ENCODE measurements at places on chromosomes 6 and 20.

DNA sequence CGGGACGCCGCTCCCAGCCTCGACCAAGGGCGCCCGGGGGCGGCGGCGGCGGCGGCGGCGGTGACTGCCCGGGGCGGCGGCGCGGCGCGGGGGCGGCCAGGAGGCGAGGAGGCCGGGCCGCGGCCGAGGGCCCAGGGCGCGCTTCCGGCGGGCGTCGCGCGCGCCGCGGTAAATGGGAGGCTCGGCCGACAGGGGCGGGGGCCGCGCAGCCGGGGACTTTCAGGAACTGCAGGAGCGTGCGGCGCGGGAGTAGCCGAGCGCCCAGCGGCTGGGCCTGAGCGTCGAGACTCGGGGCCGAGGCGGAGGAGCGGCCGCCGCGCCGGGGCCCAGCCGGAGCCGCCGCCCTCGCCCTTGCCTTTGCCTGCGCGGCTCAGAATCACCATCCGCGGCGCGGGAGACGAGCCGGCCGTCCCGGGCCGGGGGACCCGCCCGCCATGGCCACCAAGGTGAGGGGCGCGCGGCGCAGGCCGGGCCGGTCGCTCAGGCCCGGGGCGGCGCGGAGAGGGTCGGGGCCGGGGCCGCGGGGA, at the start of gene SNX9:
Gene SNX9 (plus strand): TSS at position 246 of the 527 bp plus-strand sequence. CDS start 189 bp downstream, at position 435.
- H3K36me3 ChIP-seq = peaks cover 11% of the 10 kb centered on the region
- H3K27me3 ChIP-seq = peaks cover 11% of the 10 kb centered on the region
- H3K4me1 ChIP-seq = peaks cover 33% of the 10 kb centered on the region
- H3K4me3 ChIP-seq = peak within 1 kb of the TSS; percentile 97
- peak within 1 kb of the TSS; percentile 98 for H3K27ac ChIP-seq
- peak; percentile 81 for DNase-seq

GRCh38 chr6:52210227-52210626, 24.1 kb downstream of the IL17A start:
- no peak for DNase-seq
- no peak overlapping the region for H3K4me3 ChIP-seq
- no peaks in the 10 kb centered on the region for H3K4me1 ChIP-seq
- H3K27me3 ChIP-seq = peaks cover 7% of the 10 kb centered on the region
- H3K27ac ChIP-seq = no peak overlapping the region

- DNase-seq = peak; percentile 5
- no peak overlapping the region for H3K27ac ChIP-seq
- no peaks in the 10 kb centered on the region for H3K36me3 ChIP-seq
- no peaks in the 10 kb centered on the region for H3K4me1 ChIP-seq
- no peak overlapping the region for H3K4me3 ChIP-seq
Observed at GRCh38 chr6:38503032-38503773, 136.5 kb downstream of the BTBD9 start.

DNA sequence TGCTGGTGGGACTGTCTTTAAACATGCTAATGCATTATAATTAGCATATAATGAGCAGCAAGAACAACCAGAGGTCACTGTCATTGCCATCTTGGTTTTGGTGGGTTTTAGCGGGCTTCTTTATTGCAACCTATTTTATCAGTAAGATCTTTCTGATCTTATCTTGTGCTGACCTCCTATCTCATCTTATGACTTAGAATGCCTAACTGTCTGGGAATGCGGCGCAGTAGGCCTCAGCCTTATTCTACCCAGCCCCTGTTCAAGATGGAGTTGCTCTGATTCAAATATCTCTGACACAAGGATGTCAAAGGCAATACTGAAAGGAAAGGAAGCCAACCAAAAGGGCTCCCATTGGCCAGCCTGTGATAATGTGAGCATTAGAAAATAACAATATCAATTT, 29.8 kb upstream of the SEC63 start:
- no peak overlapping the region for H3K27ac ChIP-seq
- H3K36me3 ChIP-seq = no peaks in the 10 kb centered on the region
- no peak for DNase-seq
- no peaks in the 10 kb centered on the region for H3K27me3 ChIP-seq
- peaks cover 34% of the 10 kb centered on the region for H3K4me1 ChIP-seq
- H3K4me3 ChIP-seq = no peak overlapping the region

- no peak overlapping the region for H3K27ac ChIP-seq
- no peaks in the 10 kb centered on the region for H3K4me1 ChIP-seq
- no peaks in the 10 kb centered on the region for H3K36me3 ChIP-seq
- no peak overlapping the region for H3K4me3 ChIP-seq
Observed at GRCh38 chr6:116066789-116067188, 6.1 kb upstream of the FRK start.
